Activated CD4-positive, alpha-beta T cell treated with anti-CD3 and anti-CD28 coated beads, Interleukin-2, Interleukin-4, amounts not matched to agents 100 ng/mL and 50 ng/mL, durations not matched to agents 16 hours and 8 hours (primary cell): ENCODE measurements at places on chromosomes 3 and 15.

DNA sequence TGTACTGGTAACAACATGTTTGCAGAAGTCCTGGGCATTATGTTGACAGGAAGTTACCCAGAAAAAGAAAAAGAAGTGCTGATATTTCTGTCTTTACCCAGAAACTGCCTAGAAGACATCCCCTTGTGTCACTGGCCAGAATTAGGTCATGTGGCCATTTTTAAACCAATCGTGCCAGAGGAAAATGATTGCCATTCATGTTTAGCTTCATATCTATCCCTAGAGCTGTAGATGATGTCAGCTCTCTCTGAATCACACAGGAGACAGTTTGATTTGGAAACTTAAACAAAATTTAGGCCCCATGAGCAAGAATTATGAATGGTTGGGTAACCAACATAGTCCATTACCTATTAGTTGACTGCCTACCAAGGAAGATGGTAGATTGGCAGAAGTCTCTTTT lies 8.9 kb upstream of the PLOD2 start:
- DNase-seq, result no peak

DNA sequence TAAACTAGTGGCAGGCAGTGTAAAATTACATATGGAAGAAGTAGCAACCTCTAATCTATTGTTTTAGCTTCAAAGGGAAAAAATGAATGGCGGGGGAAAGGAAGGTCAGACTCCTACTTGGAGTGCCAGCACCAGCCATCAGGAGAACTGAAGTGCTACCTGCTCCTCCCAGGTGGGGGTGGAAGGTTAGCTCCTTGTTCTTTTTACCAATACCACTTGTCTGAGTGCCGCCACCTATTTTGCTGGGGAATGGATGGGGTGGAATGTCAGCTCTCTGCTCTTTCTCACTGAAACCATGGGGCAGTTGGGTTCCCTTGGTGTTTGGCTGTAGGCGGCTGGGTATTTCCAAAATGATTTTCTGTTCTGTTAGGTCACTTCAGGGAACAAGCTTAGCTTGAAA lies 428.7 kb upstream of the EPHA3 start:
- DNase-seq, result no peak

- DNase-seq, result no peak
Measured at GRCh38 chr15:47374222-47374621, 343.1 kb upstream of the SEMA6D start.

DNA sequence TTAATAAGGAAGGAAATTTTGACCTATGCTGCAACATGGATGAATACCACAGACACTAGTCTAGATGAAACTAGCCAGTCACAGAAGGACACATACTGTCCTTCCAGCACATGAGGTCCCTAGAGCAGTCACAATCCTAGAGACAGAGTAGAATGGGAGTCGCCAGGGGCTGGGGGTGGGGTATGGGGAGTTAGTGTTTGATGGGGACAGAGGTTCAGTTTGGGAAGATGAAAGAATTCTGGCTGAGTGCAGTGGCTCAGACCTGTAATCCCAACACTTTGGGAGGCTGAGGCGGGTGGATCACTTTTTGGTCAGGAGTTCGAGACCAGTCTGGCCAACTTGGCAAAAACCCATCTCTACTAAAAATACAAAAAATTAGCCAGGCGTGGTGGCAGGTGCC lies 99.2 kb downstream of the TPRA1 start:
- no peak for DNase-seq

GRCh38 chr3:34024447-34025240 lies 226.2 kb downstream of the PDCD6IP start:
- no peak for DNase-seq

- no peak for DNase-seq
Measured at GRCh38 chr3:146598535-146598934, 6.6 kb downstream of the PLSCR5 start.

DNA sequence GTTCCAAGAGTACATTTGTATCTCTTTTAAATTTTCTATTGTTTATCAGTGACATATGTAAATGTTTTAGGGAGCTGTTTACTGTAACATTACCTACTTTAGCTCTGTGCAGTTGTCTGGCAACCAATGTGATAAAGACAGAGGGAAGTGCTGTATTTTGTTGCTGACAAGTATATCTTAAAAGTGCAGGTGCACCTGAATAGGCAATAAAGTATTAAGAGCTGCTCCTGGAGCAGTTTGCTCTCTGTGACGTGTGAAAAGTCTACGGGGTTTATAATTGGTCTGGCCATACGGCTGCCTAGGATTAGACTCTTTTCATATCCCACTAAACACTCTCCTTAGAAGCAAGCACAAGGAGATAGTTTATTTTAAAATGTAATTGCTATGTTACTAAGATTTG lies 178.3 kb downstream of the IGF1R start:
- DNase-seq, result no peak
